Stimulated activated CD8-positive, alpha-beta memory T cell treated with anti-CD3 and anti-CD28 coated beads, Interleukin-4, amount 100 ng/mL, for 1 hour (primary cell): ENCODE measurements at places on chromosomes 5 and 9.

DNA sequence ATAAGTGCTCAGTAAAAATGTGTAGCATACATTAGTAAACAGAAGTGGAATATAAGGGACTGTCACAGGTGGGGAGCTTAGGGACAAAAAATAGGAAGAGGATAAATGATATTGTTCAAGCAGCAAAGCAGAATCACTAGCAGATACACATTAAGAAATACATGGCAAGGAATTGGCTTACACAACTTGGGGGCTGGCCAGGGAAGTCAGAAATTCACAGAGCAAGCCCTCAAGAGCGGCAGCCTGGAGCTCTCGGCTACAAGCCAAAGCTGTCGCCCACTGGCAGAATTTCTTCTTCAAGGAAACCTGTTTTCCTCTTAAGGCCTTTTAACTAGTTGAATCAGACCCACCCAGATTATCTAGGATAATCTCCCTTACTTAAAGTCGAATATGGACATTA lies 73.0 kb upstream of the SMIM23 start:
- no peak for DNase-seq

DNA sequence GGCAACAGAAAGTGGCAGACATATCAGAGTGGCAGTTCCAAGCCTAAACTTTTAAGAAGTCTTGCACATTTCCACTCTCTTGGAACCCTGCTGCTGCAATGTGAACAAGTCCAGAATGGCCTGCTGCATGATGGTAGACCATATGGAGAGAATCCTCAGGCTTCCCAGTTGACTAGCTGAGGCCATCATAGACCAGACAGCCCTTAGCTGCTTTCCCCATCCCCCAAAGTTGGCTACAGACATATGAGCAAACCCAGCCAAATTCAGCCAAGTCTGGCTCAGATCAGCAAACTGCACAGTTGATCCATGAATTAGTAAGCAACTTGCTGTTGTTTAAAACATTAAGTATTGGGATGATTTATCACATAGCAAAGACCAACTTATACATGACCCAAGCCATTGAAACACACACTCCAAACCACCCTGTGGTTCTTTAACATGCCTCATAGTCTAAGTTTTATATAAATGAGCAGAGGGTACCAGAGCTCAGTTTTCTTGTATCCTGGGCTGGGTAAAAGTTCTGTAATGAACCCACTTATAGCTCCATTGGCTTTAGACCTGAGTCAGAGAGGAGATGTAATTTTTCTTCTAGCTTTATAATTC lies 19.9 kb downstream of the PPP3R2 start:
- DNase-seq, result no peak

- DNase-seq, result no peak
Measured at GRCh38 chr5:96146675-96147074, 185.0 kb upstream of the ELL2 start.

DNA sequence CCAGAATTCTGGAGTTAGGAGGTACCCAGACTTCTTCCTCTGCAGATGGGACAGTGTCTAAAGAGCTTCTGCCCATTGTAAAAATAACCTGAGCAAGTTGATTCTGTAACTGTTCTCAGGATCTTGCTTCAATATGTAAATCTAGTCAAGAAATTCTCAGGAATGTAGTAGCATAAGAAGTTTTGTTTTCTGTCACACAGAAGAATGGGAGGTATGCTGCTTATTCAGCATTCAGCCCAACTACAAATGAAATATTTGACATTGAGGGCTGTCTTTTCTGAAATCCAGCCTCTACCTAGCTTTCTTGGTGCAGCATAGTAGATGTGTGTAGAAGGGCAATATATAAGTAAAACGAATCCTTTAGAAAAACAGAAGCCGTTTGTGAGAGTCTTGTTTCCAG lies 13.8 kb downstream of the MACIR start:
- no peak for DNase-seq

DNA sequence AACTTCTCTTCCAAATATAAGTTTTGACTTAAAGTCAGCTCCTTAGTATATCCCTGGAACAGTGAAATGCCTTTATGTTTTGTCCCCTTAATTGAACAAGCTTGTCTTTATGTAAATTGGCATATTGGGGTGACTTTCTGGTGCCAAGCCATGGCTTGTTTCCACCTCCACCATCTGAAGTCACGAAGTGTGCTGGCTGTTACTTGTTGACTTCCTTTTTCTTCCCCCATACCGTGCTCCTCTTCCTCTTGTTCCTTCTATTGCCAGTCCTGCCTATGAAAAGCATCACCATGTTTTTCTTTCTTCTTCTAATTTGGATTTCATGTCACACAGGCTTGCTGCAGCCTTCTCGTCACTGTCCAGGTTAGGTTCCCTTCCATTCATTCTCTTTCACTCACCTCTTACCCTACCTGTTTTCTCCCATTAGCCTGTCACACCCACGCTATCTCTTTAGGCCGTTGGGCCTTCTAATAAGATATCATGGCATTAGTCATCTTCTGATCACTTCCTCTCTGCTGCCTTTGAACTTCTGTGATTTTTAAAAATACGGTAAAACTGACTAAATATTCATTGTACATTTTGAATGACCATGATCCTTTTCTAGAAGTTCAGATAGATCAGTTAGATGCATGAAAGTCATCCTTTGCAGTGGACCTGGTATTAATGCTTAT lies 48.1 kb downstream of the IQGAP2 start:
- no peak for DNase-seq

- DNase-seq, result no peak
Measured at GRCh38 chr5:61538722-61539501, 206.9 kb downstream of the ZSWIM6 start.

DNA sequence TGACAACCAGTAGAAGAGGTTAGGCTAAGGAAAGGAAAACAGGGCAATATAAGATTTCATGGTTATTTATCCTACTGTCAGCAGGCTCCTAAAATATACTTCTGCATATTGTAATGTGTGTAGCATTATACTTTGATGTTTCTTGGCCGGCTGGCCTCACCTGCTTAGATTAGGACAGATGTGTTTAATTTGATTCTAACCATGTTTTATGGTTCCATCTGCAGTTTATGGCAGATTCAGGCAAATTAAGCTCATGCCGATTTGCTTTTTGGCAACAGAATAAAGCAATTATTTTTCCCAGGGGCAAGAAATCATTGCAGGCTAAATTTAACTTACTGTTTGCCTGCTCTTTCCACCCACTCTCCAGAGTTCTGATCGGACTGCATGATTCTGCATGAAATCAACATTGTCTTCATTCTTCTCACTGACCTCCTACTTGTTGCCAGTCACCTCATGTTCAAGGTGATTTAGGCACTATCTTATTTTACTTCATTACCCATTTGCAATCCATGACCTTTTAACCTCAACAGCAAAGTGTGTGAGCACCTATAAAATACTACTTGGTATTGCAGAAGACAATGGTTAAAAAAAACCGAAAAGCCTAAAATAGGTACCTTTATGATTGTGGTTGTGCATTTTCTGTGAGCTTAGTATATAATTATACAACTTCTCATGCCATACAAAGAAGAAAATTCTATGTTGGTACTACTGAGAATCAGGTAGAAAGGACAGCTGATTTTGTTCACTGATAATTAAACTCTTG lies 125.2 kb downstream of the EDIL3 start:
- DNase-seq, result no peak

DNA sequence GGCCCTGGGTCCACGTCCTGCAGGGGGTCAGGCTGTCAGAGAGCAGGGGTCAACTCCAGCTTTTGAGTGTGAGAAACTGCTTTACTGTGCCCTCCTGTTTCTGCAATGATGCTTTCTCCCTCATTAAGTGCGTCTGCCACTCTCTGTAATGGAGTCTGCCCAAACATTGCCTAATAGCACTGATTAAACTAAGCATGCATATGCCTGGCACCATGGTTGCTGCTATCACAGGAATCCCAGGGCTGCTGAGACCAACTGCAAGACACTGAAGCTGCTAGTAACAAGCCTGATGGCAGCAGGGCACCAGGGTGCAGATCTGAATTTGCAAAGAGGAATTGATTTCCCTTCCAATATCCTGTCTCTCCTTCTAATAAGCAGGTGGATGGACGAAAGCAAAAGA lies 125.3 kb downstream of the SLC24A2 start:
- DNase-seq, result no peak

- peak; percentile 44 for DNase-seq
Measured at GRCh38 chr9:98192503-98193335, at the start of gene CORO2A. TSS of gene CORO2A (minus strand) at chr9:98192637. CDS start at chr9:98157660, 34,977 bp downstream.

GRCh38 chr5:128512894-128513293 lies 25.2 kb downstream of the FBN2 start:
- DNase-seq, result no peak

DNA sequence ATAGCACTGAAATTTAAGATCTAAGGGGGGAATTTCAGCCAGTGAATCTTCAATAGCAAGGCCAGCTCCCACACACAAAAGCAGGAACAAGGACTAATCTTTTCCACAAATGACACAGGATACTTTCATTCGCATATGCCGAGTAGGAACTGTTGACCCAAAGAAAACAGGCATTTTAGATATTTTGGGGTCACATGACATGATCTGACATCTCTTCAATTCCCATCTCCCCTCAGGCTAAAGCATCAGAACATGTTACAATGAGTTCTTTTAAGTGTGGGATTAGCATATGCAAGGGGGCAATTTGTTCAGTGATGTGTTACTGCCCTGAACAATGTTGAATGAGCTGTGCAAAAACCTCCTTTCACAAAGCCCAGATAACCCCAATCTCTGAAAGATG lies 68.2 kb downstream of the TLE1 start:
- no peak for DNase-seq

- DNase-seq, result no peak
Measured at GRCh38 chr9:97747201-97747965, 50.2 kb upstream of the XPA start.

- no peak for DNase-seq
Measured at GRCh38 chr9:35903049-35903448, 3.0 kb upstream of the HRCT1 start.

GRCh38 chr5:140998921-140999410 lies 32.7 kb downstream of the PCDHAC2 start:
- no peak for DNase-seq

GRCh38 chr5:23367874-23368273 lies 139.5 kb upstream of the PRDM9 start:
- no peak for DNase-seq
